Fibroblast of the aortic adventitia (primary cell): ENCODE measurements at places on chromosomes 16 and 17. TPM values are rescaled to one million over a fixed set of nuclear protein-coding genes. Genes with fewer than 3 reads are reported as not detected.
A peak's percentile ranks its signal among the peaks of the same experiment; 100 is the strongest.

DNA sequence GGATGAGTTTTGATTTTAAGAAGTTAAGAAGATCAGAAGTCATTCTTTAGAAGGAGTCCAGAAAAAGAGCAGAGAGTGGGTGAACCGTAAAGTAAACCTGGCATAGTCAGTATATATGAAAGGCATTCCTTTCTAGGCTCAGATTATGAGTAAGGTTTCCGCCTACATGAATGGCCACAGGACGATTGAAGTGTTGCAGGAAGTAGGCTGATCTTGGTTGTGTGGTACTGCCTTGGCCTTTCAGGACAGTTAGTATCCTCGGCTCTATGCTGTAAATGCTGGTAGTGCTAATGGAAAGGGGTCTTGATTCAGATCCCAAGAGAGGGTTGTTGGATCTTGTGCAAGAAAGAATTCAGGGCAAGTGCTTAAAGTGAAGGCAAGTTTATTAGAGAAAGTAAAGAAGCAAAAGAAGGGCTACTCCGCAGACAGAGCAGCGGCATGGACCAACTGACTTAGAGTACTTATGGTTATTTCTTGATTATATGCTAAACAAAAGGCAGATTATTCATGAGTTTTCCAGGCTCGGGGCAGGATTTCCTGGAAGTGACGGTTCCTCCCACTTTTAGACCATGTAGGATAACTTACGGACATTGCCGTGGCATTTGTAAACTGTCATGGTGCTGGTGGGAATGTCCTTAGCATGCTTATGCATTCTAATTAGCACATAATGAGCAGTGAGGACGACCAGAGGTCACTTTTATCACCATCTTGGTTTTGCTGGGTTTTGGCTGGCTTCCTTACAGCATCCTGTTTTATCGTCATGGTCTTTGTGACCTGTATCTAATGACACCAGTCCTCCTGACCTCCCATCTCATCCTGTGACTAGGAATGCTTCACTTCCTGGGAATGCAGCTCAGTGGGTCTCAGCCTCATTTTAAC lies 164.8 kb downstream of the SNX29 start:
- DNase-seq = no peak

CCDC78 gene
- 1.1 and 1.8 TPM in 2 replicates for total RNA-seq

- DNase-seq = no peak
These were observed 13.6 kb downstream of the KIF19 start for GRCh38 chr17:74339537-74340195.

DNA sequence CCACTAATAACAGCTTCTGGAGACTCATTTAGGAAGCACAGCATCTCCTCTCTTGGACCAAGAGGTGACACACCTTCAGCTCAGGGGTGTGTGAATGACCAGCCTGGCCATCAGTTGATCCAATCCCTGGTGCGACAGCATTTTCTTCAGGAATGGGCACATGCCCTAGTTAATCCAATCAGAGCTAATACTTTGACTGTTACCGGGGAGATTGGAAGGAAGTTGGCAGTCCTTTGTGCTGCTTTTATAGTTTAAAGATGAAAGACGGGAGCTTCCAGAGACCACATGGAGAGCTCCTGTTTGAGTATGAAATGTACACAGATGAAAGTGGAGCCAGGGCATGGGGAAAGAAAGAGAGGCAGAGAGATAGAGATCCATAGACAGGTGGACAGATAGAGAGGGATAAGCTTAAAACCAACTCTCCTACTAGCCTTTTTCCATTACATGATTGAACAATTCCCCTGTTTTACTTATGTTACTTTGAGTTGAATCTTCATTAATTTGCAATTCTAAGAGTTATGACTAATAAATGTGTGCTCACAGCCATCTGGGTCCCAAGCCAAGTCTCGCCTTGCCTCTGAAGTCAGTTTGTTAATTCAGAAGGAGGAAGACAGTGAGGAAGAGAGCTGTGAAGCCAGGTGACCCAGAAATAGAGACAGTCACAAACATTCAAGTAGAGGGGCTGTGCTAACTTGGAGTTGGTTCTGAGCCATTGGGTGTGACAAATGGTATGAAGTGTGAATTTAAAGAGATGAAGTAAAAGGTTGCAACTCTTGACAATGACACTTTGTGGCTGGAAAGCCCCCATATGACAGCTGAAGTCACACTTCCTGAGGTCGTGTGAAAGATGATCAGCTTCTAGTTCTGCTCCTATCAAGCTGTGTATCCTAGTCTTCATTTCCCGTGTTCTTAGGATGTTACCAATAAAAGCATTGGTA lies 120.0 kb upstream of the GOT2 start:
- no peak for DNase-seq

- DNase-seq = peak; percentile 13
These were observed at the start of gene WFDC1 for GRCh38 chr16:84294531-84295142. WFDC1 (plus strand) TSS chr16:84294878; CDS start chr16:84294972, 94 bp downstream.

GRCh38 chr16:86566601-86566965 lies at the start of gene FOXC2:
FOXC2 (plus strand) TSS chr16:86566829; CDS start chr16:86567336, 507 bp downstream.
- peak; percentile 96 for DNase-seq

KRT10 gene
- total RNA-seq = 12.2 TPM in 1 of 2 replicates, not detected in the other

CXCL16 gene
- total RNA-seq = 2.6 TPM in 2 replicates

GRCh38 chr16:75250809-75251279 lies 580 bp downstream of the BCAR1 start:
- DNase-seq = no peak

SLC2A4 gene
- 0.18 TPM in 1 of 2 replicates, not detected in the other for total RNA-seq

KRT34 gene
- total RNA-seq = 0.45 TPM in 1 of 2 replicates, not detected in the other

DNA sequence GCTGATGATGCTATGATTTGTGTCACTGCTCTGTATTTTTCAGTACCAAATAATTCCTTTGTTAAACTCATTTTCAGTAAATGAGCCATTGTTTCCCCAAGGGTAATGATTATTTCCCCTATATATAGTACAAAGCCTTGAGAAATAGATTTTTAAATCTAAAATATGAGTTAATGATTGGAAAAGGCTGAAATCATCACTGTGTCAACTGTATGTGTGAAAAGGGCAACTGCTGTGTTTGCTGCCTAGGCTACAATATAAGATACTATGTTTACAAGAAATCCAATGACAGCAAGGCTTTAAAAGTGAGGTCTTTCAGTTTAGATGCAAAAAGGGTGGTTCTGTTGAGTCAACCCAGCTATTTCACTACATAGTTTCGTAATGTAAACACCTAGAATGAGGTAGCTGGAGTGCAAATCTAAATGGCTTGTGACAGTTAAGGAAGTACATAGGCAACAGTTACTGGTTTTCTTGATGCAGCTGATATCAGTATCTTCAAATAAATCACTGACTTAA lies 15.3 kb downstream of the NLK start:
- DNase-seq = peak; percentile 20

- DNase-seq = no peak
These were observed 228.9 kb upstream of the RPL38 start for GRCh38 chr17:73974536-73974935.

CCDC154 gene
- total RNA-seq = 0.36 and 0.41 TPM in 2 replicates

DNA sequence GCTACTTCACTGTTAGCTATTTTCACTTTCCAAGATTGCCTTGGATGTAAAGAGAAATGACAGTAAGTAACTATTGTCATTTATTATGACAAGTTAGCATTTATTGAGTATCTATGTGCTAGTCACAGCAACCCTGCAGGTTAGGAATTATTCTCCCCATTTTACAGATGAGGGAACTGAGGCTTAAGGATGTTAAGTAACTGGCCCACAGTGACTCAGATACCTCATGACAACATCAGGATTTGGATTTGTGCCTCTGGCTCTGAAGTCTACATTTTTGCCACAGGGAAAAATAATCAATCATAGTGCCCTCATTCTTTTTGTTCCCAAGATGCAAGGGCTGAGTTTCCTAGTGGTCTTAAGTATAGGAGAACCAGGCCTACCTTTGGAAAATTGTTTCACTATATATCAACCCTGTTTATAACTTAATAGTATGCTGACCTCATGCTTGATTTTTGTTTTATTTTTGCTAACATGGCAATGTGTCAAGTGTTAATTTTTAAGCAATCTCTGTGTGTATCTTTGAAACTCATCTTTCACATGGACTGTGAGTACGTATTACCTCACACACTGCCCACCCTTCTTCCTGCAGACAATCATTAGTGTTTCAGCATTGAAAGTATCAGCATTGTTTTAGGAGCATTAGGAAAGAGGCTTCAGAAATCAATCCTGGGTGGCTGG lies 105.0 kb downstream of the TANGO6 start:
- peak; percentile 50 for DNase-seq

DNA sequence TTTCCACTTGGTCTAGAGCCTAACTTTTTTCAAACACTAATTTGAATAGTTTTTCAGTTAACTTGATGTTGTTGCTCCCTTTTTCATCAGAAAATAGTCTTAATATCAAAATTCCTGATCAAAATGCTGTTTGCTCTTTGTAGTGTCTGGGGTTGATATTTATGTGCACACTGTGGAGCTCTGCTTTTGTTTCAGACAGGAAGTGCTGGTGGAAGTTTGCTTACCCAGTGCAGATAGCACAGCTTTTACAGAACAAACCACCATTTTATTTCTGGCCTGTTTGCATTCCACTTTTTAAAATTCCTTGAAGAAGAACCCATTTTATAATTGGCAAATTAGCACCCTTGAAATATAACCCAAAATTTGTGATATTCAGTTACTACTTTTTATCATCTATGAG lies 125.4 kb downstream of the MRTFB start:
- peak; percentile 25 for DNase-seq

GRCh38 chr17:70597774-70598173 lies 428.4 kb downstream of the KCNJ2 start:
- no peak for DNase-seq

- peak; percentile 61 for DNase-seq
These were observed 32.6 kb downstream of the RAI1 start for GRCh38 chr17:17713839-17714238.

ZNF207 gene
- total RNA-seq = 92.6 and 202 TPM in 2 replicates
